ENCODE measurements at places on chromosomes 16 and 17.
A peak's percentile ranks its signal among the peaks of the same experiment; 100 is the strongest.

DNA sequence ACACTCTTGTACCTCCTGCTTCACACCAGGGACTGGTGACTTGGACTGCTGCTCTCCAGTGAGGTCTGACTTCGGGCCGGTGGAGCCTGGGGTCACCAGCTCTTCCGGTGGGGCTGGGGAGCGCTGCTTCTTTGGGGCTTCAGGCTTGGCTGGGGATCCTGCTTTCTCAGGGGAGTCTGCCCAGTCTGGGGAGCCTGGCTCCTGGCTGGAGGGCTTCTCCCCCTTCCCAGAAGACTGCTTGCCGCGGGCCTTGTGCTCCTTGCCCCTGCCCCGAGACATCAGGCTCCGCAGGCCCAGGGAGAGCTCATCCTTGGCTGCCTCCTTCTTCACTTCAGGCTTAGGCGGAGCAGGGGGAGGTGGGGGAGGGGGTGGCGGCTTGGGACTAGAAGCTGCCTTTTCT is 52.4 kb downstream of the MYO18A start:
- DNase-seq = no peak

GRCh38 chr16:56631832-56632155 is 665 bp upstream of the MT1M start:
- no peak for DNase-seq

GRCh38 chr16:85072947-85073346 is 39.3 kb downstream of the CIBAR2 start:
- no peak for DNase-seq

GRCh38 chr16:5537347-5537746 is 439.8 kb upstream of the EEF2KMT start:
- DNase-seq = no peak

DNA sequence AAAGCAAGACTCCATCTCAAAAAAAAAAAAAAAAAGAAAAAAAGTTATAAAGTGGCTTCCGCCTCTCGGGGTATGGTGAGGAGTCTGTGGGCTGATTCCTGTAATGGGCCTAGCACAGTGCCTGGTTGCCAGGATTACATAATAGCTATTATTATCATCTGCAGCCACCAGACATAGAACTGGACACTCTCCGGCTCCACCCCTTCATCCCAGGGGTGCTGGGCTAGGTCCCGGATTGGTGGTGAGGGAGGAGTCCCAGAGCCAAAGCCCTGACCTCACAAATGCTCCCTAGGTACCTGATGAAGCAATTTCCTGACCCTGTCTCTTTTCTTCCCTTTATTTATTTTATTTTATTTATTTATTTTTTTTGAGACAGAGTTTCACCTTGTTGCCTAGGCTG is 11.6 kb upstream of the ADGRG1 start:
- DNase-seq = no peak

GRCh38 chr16:57956924-57957672 is 13.8 kb downstream of the CNGB1 start:
- DNase-seq = no peak

GRCh38 chr17:2056206-2057174 is 1.6 kb downstream of the HIC1 start:
- peak; percentile 77 for DNase-seq

GRCh38 chr17:2157081-2157480 is 102.2 kb downstream of the HIC1 start:
- no peak for DNase-seq

- no peak for DNase-seq
Measured at GRCh38 chr16:8885674-8886592, 3.8 kb downstream of the LITAFD start.

DNA sequence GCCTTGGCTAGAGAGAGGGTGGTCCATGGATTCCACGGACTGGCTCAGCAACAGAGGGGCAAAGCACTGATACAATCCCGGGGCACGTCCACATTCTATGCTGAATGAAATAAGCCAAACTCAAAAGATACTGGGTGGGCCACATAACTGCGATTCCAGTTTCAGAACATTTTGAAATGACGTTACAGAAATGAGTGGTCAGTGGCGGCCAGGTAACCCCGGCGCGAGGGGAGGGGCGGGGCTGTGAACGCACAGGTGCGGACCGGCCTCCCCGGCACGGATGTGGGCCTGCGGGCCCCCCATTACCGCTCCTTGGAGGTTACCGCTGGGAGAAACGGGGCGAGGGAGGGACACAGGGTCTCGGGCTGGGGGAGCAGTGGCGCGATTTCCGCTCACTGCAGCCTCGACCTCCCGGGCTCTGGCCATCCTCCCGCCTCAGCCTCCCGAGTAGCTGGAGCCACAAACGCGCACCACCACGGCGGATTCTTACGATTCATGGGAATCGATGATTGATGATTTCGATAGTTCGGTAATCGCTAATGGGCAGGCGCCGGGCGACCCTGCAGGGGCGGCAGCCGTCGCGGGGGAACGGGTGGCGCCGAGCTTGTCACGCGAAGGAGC is 559 bp downstream of the MVD start:
- peak; percentile 53 for DNase-seq

GRCh38 chr17:82334204-82334621 is 647 bp upstream of the SECTM1 start:
- DNase-seq = no peak

- peak; percentile 87 for DNase-seq
Measured at GRCh38 chr17:42312285-42313130, 24.2 kb downstream of the STAT5A start.

- DNase-seq = peak; percentile 28
Measured at GRCh38 chr16:85899444-85899843, 482 bp downstream of the IRF8 start.

DNA sequence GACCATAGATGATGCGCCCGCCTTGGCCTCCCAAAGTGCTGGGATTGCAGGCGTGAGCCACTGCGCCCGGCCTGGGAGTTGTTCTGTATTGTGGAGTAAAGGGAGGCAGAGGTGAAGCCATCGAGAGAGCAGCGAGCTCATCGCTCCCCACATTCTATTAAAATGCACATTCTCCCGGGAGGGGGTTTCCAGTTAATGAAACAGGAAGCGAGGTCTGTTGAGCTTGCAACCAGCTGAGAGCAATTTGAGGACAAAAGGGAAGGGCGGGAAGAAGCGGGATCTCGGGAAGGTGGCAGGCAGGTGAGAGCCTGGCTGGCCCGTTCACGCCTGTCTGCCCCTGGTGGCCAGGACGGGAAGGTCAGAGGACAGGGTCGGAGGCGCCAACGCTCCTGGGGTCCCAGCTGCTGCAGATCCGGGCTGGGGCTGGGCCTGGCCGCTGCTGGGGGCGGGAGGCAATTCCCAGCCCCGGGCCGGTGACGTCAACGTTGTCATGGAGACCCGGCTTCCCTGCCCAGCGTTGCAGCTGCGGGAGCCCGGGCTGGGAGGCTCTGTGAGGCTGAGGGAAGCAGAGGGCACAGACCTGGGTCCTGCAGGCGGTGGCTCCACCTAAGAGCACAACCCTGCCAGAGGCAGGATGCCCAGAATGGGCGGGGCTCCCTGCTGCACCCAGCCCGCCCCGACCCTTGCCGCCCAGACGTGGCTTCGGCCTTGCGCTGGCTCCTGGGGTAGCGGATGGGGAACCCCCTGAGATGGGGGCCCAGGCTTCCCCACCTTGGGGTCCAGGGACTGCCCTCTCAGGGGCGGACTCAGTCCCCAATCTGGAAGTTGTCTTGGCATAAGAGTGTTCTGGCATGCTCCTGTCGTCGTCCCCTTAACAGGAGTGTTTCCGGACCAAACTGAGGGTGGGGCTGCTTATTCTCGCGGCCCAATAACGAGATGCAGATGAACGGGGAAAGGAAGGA is 48.7 kb upstream of the PLCG2 start:
- DNase-seq = peak; percentile 73

GRCh38 chr16:76524356-76524755 is 247.2 kb downstream of the CNTNAP4 start:
- no peak for DNase-seq

DNA sequence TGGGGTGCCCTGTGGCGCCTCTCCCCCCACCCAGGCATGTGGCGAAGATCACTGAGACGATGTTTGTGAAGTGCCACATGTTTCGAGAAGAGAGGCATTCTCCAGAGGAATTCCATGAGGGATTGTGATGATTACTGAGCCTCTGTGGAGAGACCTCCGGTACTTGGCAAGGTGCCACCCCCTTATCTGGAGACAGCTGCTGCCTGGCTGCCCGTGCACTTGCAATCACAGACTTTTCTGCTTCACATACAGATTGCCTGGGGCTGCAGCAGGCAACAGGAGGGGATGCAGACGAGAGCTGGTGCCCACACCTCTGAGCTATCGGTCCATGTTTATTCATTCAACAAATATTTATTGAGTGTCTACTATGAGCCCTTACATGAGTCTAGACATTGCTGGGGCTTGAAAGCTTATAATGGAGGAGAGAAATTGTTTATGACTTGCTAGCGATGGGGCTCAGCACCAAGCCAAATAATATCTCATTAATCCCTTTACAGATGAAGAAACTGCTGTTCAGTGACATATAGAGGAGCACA is 317.2 kb upstream of the ZFHX3 start:
- DNase-seq = no peak

GRCh38 chr17:82317394-82318168 is at the start of gene CD7:
Gene CD7, minus strand, starts transcription at chr17:82317608. Its CDS starts 113 bp downstream, at chr17:82317495.
- DNase-seq = peak; percentile 84

DNA sequence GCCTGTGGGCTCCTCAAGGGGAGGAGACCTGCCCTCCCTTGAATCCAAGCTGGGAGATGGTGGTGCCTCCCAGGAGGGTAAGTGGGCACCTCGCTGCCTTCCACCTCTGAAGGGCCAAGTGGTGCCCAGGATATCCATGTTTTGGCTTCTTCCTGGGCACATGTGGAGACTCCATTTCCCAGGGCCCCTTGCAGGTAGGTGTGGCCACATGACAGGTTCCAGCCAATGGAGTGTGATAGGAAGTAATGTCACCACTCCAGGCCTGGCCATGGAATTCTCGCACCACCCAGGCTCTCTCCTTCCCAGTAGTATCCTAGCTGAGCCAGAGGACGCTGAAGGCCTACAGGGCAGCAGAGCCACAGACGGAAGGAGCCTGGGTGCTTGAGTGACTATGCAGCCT is 17.6 kb upstream of the PEMT start:
- no peak for DNase-seq

DNA sequence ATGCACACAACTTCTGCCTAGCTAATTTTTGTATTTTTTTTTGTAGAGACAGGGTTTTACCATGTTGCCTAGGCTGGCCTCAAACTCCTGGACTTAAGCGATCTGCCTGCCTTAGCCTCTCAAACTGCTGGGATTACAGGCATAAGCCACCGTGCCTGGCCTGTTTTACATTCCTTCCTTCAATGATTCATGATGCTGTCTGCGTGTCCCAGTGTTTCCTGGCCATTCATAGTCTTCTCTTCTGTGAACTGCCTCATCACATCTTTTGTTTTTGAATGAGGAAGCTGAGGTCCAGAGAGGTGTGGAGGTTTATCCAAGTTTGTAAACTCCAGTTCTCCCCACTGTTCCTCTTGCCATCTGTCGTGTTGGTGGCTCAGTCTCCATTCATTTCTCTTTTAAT is 64.5 kb upstream of the MED9 start:
- no peak for DNase-seq

DNA sequence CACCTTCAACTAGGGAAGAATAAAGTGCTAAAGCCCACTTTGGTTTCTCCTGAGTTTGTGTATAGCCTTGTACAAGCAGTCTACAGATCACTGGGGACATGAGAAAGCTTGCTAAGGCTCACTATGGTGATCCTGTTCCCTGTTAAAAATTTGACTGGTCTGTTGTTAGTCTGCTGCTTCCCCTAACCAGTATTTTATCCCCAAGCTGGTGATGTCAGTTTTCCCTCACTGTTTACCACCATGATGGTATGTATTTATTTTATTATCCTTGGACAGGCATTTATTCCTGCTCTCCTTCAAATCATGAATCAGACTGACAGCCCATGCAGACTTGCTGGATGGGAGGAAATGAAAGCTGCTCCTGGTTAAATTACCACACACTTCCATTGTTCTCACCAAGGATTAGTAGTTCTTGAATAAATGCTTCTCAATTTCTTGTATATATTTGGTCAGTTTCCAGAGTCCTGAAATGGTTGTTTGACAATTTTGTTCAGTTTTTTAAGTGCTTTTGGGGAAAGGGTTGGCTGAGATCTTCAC is 99.6 kb downstream of the CA4 start:
- DNase-seq = no peak

Data from activated T-cell treated with anti-CD3 and anti-CD28 coated beads, Interleukin-2, amount 50 U/mL, for 24 hours (primary cell).